ENCODE measurements at places on chromosomes 1 and 21. TPM values are rescaled to one million over a fixed set of nuclear protein-coding genes. Genes with fewer than 3 reads are reported as not detected.

GRCh38 chr1:22500471-22500870, 48.8 kb downstream of the ZBTB40 start:
- peaks cover 7% of the 10 kb centered on the region for H3K4me1 ChIP-seq
- peak; percentile 59 for DNase-seq
- H3K27me3 ChIP-seq: no peaks in the 10 kb centered on the region
- no peak overlapping the region for H3K27ac ChIP-seq
- H3K4me3 ChIP-seq: no peak overlapping the region

Gene SLC19A2
- polyA plus RNA-seq: 3.6 TPM

DNA sequence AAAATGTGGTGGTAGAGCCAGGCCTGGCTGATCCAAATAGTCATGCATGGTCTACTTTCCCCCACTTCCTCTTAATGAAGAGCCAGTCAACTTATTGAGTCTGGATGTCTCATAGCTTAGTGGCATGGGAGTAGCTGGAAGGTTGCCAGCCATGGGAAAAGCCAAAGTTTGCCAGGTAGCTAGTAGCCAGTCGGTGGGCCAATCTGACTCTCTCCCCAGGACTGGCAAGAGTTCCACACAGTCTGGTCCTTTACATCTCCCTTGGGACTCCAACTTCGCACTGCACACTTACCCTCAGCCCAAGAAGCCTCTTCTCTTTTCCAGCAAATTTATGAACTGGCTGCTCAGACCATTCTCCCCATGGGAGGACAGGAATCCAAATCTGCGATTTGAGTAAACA, 8.3 kb downstream of the WARS2 start:
- no peaks in the 10 kb centered on the region for H3K36me3 ChIP-seq
- no peak overlapping the region for H3K4me3 ChIP-seq
- no peak overlapping the region for H3K27ac ChIP-seq
- peaks cover 3% of the 10 kb centered on the region for H3K4me1 ChIP-seq
- H3K27me3 ChIP-seq: no peaks in the 10 kb centered on the region
- no peak for DNase-seq

Gene ARHGEF10L
- 14.5 TPM for polyA plus RNA-seq

Gene PGLYRP4
- not detected for polyA plus RNA-seq

Gene OR11L1
- polyA plus RNA-seq: not detected

DNA sequence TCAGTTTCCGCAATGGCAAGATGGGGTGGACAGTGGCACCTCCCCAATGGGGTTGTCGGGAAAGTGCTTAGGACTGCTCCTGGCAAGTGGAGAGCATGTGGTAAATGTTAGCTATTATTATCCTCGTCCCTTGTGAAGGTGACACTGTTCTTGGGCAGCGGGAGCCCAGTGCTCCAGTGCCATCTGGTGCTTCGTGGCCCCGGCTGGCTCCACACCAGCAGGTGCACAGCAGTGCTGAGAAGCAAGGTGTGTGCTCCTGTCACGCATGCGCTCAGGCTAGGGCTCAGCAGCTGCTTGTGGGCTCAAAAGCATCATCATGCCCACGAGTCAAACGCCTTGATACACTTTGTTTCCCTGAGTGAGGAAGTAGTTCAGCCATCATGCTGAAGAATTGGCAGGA, 24.9 kb upstream of the KCNC4 start:
- H3K27ac ChIP-seq: no peak overlapping the region
- DNase-seq: no peak
- no peak overlapping the region for H3K4me3 ChIP-seq
- no peaks in the 10 kb centered on the region for H3K36me3 ChIP-seq
- peaks cover 3% of the 10 kb centered on the region for H3K4me1 ChIP-seq
- H3K27me3 ChIP-seq: peaks cover 26% of the 10 kb centered on the region

DNA sequence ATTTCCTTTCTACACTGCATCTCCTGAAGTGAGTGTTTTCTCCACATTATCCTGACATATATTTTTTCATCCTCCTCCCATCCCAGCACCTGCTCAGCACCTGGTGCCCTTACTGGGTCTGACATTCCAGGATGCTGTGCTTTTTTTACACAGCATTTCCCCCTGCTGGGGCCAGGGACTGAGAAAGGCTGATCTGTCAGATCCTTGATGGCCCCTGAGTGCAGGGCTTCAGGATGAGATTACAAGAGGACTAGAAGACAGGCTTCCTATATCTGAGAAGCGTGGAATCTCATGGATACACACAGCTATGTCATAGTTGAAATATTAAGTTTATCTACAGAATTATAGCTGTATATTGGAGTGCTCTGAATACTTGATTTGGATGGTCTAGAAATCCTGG, 24.4 kb downstream of the RCAN1 start:
- H3K4me3 ChIP-seq: no peak overlapping the region
- DNase-seq: no peak
- H3K27me3 ChIP-seq: no peaks in the 10 kb centered on the region
- H3K27ac ChIP-seq: no peak overlapping the region
- H3K4me1 ChIP-seq: peaks cover 5% of the 10 kb centered on the region

DNA sequence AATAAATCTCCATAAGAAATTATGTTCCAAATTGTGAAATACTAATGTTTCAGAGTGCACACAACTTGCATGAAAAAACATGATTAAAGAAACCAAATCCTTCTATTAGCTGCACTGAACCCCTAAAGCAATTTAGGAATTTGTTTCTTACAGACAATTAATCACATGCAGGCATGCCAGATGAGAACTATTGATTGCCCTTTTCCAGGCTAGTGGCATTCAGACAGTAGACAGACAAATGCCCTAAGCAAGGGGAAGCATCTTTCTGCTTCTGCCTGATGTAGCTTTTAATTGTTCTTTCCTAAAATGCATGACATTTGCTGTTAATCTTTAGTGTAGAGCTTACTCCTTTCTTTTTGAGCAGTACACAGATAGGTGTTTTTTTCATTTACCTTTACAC, 229.5 kb downstream of the DPYD start:
- no peaks in the 10 kb centered on the region for H3K36me3 ChIP-seq
- no peak overlapping the region for H3K4me3 ChIP-seq
- H3K27ac ChIP-seq: no peak overlapping the region
- no peaks in the 10 kb centered on the region for H3K4me1 ChIP-seq
- no peaks in the 10 kb centered on the region for H3K27me3 ChIP-seq

DNA sequence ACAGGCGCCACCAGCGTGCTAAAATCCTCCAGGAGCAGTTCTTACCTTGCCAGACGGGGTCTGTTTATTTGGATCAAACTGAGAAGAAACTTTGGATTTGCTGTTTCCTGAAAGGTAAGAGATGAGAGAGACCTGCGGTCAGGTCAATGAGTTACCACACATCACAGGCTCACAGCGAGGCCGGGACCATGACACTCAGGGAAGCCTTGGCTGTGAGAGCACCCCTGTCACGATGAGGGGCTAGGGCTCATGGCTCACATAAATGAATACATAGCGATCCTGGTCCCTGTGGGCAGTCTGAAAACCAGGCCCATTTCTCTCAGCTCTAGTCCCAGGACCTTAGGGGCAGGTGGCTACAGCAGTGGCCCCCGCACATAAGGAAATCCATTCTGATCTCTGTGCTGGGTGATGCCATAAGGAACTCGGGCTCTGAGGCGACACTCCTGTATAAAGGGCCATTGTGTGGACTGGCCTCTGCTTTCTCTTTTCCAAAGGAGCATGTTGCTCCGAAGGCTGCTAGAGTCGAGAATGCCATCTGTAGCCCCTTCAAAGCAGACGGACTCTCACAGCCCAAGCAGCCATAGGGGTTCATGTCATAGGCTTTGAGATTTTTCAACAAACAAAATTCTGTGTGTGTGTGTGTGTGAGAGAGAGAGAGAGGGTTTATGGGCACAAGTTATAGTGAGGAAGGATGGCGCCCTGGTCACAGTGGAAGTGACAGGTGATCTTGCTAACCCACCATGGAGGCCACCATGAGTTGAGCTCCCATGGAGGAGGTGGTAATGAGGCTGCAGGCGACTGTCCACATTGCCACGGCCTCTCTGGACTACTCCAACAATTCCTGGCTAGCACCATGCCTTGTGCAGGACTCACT, 9.0 kb upstream of the SRM start:
- H3K27me3 ChIP-seq: no peaks in the 10 kb centered on the region
- no peak for DNase-seq
- no peaks in the 10 kb centered on the region for H3K4me1 ChIP-seq
- H3K4me3 ChIP-seq: no peak overlapping the region
- peaks cover 64% of the 10 kb centered on the region for H3K36me3 ChIP-seq

Measured in IMR-90 (cell line).